Aorta (tissue), 5 donors: ENCODE measurements at places on chromosomes 3 and 15. TPM values are rescaled to one million over a fixed set of nuclear protein-coding genes. Genes with fewer than 3 reads are reported as not detected.
A peak's percentile ranks its signal among the peaks of the same experiment; 100 is the strongest.

The TUSC7 gene
- not detected for total RNA-seq

The CCDC54 gene
- not detected for total RNA-seq

The MST1 gene
- 5.3 TPM for total RNA-seq

The FBXW12 gene
- not detected for total RNA-seq

The NOX5 gene
- total RNA-seq, result 0.18 TPM

- no peaks in the 10 kb centered on the region for H3K27me3 ChIP-seq
- no peak overlapping the region for H3K4me3 ChIP-seq
- DNase-seq, result no peak
- no peaks in the 10 kb centered on the region for H3K36me3 ChIP-seq
- H3K4me1 ChIP-seq, result peaks cover 11% of the 10 kb centered on the region
These were observed 8.7 kb downstream of the RAB7A start for GRCh38 chr3:128734523-128735189.

GRCh38 chr15:101057841-101058407, 138.8 kb downstream of the LRRK1 start:
- no peaks in the 10 kb centered on the region for H3K4me1 ChIP-seq
- DNase-seq, result peak; percentile 26
- H3K27ac ChIP-seq, result no peak overlapping the region
- no peaks in the 10 kb centered on the region for H3K36me3 ChIP-seq
- H3K27me3 ChIP-seq, result no peaks in the 10 kb centered on the region
- no peak overlapping the region for H3K4me3 ChIP-seq

DNA sequence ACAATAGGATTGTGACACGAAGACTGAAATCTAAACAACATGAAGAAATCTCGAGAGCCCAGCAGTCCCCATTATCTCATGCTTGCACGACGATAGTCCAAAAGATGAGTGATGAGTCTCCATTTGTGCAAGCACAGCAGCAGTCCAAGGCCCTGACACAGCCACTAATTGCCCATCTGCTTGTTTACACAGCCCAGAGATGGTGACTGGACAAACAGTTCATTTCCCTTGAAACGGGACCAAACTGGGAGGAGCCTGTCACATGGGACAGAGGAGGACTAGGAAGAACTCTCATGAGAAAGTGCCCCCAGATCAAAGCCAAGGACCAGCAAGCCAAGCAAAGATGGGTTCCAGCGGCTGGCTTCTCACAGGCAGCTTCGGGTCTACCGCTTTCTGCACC, 121.0 kb downstream of the GREM1 start:
- H3K27me3 ChIP-seq, result no peaks in the 10 kb centered on the region
- no peak for DNase-seq
- no peak overlapping the region for H3K4me3 ChIP-seq
- no peaks in the 10 kb centered on the region for H3K36me3 ChIP-seq
- H3K4me1 ChIP-seq, result no peaks in the 10 kb centered on the region

GRCh38 chr15:40567111-40567510, 2.0 kb upstream of the RPUSD2 start:
- H3K27ac ChIP-seq, result no peak overlapping the region
- no peak overlapping the region for H3K4me3 ChIP-seq
- no peak for DNase-seq
- H3K36me3 ChIP-seq, result peaks cover 2% of the 10 kb centered on the region
- H3K27me3 ChIP-seq, result no peaks in the 10 kb centered on the region

- H3K36me3 ChIP-seq, result no peaks in the 10 kb centered on the region
- no peak for DNase-seq
- H3K4me3 ChIP-seq, result no peak overlapping the region
- no peak overlapping the region for H3K27ac ChIP-seq
These were observed 43.1 kb upstream of the AADACL2 start for GRCh38 chr3:151690645-151691044.

GRCh38 chr3:27557411-27557810, 73.2 kb upstream of the SLC4A7 start:
- H3K4me1 ChIP-seq, result peaks cover 3% of the 10 kb centered on the region
- no peaks in the 10 kb centered on the region for H3K36me3 ChIP-seq
- H3K27me3 ChIP-seq, result no peaks in the 10 kb centered on the region
- H3K27ac ChIP-seq, result peak overlapping the region; percentile 99
- no peak overlapping the region for H3K4me3 ChIP-seq
- no peak for DNase-seq

- no peak overlapping the region for H3K4me3 ChIP-seq
- no peak overlapping the region for H3K27ac ChIP-seq
- H3K36me3 ChIP-seq, result no peaks in the 10 kb centered on the region
- DNase-seq, result no peak
- no peaks in the 10 kb centered on the region for H3K27me3 ChIP-seq
These were observed 602.9 kb downstream of the NTRK3 start for GRCh38 chr15:87653646-87654045.

GRCh38 chr3:134376385-134376765, 2.1 kb upstream of the AMOTL2 start:
- no peak overlapping the region for H3K4me3 ChIP-seq
- no peaks in the 10 kb centered on the region for H3K27me3 ChIP-seq
- no peaks in the 10 kb centered on the region for H3K4me1 ChIP-seq
- peak; percentile 50 for DNase-seq
